ENCODE measurements at places on chromosomes 1 and 21.

GRCh38 chr1:174726880-174727585 lies 272.7 kb upstream of the CACYBP start:
- no peak for DNase-seq

DNA sequence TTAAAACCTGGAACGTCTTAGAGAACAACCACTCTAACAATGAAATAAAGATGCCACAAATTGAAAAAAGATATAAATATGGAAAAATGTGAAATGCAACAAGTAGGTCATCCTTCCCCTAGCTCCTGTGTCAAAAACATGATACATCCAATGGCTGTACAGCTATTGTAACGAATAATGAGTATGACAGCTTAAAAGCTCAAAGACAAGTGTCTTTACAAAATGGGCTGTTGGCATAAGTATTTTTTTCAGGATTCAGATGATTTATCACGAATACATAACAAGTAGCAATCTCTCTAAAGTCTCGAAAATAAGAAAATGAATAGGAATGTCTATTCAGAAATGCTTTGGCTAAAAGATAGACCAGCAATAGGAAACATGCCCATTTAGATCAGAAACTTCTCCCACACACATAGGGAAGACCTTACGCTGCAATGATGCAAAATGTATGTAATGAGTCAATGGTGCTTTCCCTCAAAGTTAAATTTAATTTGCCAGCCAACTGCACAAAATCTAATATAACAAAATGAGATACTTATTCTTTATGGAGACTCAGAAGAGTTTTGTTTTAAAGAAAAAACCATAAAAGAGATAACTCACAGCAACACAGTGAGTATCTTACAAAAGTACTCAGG lies 8.3 kb downstream of the TGFBR3 start:
- DNase-seq: no peak

DNA sequence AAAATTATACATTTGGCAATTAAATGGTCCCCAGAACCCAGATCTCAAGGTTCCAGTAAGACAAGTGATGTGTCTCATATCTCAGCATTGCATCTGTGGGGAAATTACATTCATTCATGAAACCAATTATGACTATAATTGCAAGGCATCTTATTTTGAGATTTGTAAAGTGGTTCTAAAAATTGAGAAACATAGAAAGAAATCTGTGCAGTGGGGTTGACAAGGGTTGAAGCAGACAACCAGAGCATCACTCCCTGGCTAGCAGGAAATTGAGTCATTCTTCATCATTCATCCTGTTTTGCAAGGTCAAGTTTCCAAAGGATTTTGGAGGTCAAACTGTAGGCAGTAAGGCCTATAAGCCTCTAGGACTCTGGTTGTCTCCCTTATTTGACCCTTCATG lies 25.1 kb upstream of the MROH9 start:
- DNase-seq: no peak

DNA sequence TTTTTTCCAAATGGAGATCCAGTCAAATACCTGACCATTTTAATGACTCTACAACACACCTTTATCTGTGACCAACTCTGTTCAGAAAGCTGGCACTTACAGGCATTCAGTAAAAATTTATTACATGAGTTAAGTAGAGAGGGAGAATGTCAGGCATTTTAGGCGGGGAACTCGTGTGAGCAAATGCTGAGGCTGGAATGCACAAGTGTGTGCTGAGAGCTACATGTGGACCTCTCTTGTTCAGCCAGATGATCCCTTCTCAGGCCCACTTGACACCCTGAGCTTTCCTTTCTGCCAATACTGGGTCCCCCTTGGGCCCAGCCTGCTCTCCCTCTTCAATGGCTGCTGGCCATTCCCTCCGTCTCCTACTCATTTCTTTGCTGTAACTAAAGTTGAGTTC lies 11.7 kb downstream of the PPIH start:
- DNase-seq: no peak

GRCh38 chr1:2802421-2802961 lies 998 bp upstream of the TTC34 start:
- DNase-seq: no peak

GRCh38 chr1:69312055-69312732 lies 255.5 kb upstream of the LRRC7 start:
- no peak for DNase-seq

DNA sequence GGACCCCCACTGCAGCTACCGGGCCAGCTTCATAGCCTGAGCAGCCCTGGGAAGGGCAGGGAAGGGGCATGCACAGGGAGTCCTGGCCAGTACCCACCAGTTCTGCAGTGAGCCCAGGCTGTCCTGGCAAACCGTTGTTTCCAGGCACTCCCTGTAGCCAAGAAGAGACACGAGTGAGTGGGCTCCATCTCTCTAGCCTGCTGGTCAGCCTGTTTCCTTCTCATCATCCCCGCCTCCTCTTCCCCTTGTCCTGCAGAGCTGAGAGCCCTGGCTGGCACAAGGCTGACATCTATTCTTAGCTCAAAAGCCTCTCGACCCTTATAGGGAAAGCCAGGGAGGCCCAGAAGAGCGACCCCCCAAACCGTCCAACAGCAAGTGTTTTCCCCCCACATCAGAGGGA lies 28.7 kb downstream of the COL16A1 start:
- no peak for DNase-seq

DNA sequence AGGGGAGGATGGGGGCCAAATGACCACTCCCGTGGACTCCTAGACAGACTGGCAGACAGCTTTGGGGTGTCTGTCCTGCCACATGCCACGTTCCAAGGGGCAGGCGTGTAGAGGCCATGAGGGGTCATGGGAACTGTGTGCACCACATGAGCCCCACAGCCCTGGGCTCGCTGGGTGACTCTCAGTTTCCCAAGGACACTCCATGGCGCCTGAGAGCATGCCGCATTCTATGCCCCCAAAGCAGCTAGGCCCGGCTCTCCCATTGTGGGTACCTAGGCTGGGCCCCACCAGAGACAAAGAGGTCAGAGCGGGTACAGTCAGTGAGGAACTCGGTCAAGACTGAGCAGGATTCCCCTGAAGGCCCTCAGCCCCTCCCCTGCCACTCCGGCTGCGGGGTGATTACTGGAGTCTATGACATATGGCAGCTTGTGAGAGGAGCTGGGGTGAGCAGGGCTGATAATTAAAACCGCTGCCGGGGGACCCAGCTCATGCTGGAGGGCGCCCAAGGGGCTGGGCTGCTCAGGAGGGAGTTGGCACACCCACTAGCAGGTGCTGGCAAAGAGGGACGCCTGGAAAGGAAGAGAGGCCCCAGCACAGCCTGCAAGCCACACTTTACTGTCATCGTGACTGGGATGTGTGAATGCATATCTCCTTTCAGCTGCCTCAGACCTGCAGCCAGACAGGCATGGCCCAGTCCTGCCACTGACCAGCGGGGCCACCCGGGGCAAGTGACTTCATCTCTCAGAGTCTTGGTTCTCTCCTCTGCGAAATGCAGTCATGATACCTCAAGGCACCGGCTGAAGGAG lies 8.4 kb downstream of the LRP8 start:
- DNase-seq: no peak

GRCh38 chr1:2937805-2938204 lies 83.5 kb upstream of the ACTRT2 start:
- no peak for DNase-seq

DNA sequence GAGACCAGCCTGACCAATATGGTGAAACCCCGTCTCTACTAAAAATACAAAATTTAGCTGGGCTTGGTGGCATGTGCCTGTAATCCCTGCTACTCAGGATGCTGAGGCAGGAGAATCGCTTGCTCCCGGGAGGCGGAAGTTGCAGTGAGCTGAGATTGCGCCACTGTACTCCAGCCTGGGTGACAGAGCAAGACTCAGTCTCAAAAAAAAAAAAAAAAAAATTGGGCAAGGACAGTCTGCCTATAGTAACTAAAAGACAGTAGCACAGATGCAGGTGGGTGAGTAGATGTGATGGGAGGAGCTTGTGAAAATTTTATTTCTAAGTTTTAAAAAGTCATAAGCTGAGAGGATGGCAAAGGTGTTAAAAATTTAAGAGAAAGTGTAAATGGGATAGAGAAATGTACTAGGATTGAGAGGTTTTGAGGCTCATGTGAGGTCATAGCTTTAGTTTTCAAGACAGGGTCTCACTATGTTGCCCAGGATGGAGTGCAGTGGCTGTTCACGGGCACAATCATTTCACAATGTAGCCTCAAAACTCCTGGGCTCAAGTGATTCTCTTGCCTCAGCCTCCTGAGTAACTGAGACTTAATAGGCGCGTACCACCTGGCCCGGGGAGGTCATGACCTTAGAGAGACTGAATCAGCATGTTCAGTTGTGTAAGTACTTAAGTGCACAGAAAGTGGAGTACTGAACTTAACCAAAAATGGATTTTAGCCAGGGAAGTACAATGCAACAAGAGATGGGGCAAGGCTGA lies 33.7 kb downstream of the PTP4A2 start:
- no peak for DNase-seq

DNA sequence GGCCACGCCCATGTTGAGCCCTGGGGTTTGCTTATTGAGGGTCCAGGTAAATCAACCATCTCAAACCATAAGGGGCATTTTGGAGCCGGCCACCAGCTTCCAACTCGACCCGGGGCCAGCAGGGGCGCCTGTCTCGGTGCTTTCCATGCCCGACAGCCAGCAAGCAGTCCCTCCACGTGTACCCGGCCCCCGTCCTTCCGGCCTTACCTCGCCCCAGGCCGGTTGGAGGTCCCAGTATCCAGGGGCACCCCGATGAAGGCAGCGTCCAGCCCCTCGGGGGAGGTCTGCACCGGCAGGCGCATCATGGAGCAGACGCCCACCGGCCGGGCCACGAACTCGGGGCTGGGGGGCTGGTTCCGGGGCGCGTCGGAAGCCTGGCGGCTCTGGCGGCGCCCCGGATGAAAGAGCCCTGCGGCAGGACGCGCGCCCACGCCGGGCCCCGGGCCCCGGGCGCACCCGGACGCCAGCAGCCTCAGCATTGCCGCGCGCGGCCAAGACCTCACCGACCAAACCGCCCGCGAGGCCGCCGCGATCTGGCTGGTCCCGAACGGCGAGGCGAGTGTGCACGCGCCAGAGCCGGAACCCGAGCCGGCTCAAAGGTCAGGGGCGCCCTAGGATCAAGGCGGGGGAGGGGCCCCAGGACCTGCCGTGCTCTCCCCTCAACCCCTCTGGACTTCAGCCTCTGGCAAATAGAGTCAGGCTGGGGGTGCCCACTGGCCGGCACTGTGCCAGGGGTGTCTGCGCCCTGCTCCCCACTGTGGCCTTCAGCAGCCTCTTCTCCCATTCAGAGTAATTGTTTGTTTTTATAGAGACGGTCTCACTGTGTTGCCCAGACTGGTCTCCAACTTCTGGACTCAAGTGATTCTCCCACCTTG lies at the start of gene AGMAT:
Gene AGMAT, minus strand, starts transcription at position 563 of the 875 bp plus-strand sequence. Its CDS starts 84 bp downstream, at position 479.
- DNase-seq: no peak

DNA sequence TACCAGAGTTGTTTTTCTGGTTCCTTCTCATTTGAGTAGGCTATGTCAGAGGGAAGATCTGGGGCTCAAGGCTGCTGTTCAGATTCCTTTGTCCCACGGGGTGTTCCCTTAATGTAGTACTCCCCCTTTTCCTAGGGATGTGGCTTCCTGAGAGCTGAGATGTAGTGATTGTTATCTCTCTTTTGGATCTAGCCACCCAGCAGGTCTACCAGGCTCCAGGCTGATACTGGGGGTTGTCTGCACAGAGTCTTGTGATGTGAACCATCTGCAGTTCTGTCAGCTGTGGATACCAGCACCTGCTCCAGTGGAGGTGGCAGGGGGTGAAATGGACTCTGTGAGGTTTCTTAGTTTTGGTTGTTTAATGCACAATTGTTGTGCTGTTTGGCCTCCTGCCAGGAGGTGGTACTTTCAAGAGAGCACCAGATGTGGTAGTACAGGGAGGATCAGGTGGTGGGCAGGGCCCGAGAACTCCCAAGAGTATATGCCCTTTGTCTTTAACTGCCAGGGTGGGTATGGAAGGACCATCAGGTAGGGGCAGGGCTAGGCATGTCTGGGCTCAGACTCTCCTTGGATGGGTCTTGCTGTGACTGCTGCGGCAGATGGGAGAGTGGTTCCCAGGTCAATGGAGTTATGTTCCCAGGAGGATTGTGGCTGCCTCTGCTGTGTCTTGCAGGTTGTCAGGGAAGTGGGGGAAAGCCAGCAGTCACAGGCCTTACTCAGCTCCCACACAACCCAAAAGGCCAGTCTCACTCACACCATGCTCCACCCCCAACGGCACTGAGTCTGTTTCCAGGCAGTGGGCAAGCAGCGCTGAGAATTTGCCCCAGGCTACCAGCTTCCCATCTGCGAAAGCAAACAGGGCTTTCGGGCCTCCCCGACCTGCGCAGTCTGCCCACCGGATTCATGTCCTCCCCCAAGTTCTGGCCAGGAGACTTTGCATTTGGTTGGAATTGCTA lies 64.2 kb downstream of the SERINC2 start:
- no peak for DNase-seq

- DNase-seq: no peak
Measured at GRCh38 chr1:41835485-41835884, 83.2 kb downstream of the HIVEP3 start.

DNA sequence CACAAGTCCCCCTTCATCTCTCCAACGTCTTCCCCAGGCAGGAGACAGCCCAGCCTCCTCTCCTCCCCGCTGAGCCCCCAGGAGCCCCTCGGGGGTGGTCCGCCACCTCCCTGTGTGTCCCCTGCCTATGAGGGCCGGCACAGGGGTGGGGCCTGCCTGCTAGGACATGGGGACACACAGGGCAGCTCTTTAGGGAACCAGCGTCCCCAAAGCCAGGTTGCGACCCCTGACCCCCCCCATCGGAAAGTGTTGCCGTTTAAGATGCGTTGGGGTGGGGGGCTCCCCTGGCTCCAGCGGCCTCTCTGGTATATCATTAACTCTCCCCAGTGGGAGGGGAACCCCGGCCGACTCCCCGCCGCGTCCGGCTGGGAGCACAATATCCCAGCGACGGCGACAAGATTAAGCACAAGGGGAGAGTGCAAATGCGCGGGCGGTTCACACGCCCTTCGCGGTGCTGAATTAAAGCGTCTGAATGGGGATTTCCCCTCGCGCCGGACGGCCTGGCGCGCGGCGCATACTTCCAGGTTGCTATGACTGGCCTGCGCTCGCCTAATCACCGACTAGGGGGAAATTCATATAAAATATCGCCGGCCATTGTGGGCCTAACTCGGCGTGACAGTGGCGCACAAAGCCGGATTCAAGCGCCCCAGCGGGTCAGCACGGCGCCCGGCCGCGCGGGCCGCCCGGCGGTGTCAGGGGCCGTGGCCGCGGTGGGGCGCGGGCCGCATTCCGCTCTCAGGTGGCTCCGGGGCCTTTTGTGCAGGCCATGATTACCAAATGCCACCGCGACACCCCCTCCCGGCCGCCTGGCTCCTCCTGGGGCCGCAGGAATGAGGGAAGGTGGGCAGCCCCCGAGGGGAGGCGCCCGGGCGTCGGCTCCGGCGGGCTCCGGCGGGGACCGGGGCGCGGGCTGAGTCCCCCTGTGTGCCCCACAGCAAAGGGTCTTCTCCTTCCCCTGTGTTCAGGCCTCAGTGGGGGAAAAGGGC lies 30.9 kb downstream of the WNT3A start:
- DNase-seq: no peak

- DNase-seq: no peak
Measured at GRCh38 chr21:43311301-43311817, 115.6 kb downstream of the SIK1 start.
